ENCODE measurements at places on chromosomes 7 and 10.

GRCh38 chr7:149097088-149097487 is 6.6 kb upstream of the ZNF786 start:
- no peak for DNase-seq

- DNase-seq: no peak
Measured at GRCh38 chr10:91587710-91588638, 44.9 kb downstream of the PPP1R3C start.

DNA sequence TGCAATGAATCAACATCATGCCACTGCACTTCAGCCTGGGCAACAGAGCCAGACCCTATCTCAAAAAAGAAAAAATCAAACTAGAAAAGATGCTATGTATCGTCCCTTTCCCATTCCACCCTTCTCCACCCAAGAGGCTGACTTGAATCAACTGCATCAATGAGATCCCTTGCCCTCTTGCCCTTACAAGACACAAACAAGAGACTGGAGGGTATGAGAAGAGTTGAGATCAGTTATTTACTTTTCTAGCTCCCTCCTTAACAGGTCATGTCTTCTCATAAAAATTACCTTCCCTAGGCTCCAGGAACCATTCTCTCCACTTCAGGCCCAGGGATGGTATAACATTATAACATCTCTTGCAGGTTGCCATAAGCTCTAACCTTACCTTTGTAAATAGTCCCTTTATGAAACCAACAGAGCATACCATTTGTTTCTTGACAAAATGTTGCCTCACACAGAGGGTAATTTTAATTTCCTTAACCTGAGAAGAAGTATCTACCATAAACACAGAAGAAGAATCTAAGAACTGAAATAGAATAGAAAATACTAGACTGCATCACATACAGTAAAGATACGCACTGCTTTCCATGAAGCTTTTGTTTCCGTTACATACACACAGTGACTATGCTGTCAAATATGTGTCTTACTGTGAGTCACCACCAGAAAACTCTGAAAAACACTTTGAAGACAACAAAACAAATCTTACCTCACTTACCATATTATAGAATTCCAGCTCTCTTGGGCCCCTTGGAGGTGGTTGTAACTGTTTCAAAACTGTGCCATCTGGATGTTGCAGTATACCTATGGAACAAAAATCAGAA is 30.5 kb downstream of the IPMK start:
- DNase-seq: no peak

DNA sequence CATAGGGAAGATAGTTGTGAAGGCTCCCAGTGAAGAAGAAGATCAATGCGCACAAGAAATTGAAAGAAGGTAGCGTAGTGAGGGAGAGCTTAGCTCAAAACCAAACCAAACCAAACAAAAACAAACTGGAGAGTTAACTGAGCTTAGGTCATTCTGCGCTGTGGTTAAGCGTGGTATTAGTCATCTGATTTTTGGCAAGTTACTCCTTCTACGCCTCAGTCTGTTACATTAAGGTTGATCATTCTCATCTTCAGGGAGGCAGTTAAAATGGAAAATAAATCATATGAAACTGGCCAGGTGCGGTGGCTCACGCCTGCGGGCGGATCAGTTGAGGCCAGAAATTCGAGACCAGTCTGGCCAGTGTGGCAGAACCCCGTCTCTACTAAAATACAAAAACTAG is 259.7 kb downstream of the EXOC4 start:
- DNase-seq: no peak

DNA sequence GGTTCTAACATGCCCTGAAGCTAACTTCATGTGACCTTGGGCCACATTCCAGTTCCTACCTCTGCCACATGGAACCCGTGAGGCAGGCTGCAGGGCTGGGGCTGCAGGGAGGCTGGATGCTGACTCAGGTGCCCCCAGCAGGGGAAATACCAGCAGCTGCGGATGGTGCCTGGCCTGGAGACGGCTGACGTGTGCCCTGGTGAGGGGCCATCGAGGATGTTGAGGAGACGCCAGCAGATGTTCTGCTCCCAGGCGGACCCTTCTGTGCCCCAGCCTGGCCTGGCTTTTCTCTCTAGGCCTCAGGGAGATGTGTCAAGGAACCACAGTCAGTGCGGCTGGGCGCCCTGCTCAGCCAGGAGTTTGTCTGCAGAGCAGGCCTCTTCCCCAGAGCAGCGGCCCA is 8.8 kb downstream of the BAG3 start:
- no peak for DNase-seq

GRCh38 chr7:94266238-94266644 is 128.5 kb upstream of the COL1A2 start:
- no peak for DNase-seq

DNA sequence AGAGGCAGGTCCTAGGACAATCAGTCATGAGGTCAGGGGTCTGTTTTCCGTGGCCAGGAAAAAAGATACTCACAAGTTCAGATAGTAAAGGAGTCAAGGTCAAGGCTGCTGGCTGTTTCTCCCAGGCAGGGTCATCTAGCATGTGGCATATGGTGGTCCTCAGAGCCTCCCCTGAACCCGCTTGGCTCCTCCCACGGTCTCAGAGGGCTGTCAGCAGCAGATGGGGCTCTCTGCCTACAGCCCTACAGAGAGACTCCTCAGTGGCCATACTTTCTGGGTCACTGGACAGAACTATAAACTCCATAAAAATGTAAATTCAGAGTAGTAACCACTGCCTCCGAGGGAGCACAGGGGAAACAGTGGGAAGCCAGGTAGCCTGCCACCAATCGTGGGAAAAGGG is 11.3 kb upstream of the DRGX start:
- peak; percentile 49 for DNase-seq

- no peak for DNase-seq
Measured at GRCh38 chr7:100887516-100888290, 1.8 kb downstream of the UFSP1 start.

GRCh38 chr10:76583711-76584161 is 1053.9 kb downstream of the KCNMA1 start:
- DNase-seq: no peak

- DNase-seq: no peak
Measured at GRCh38 chr7:98102170-98102569, 4.5 kb upstream of the LMTK2 start.
